IMR-90 (cell line): ENCODE measurements at places on chromosomes 5 and 9. TPM values are rescaled to one million over a fixed set of nuclear protein-coding genes. Genes with fewer than 3 reads are reported as not detected.

Gene EGFLAM
- total RNA-seq = 1.1 TPM in 2 replicates

- no peak for DNase-seq
Measured at GRCh38 chr9:92973700-92974099, 26.4 kb downstream of the FGD3 start.

Gene PARP8
- 8.2 and 8.6 TPM in 2 replicates for total RNA-seq

Gene SH3TC2
- 7.8 and 7.9 TPM in 2 replicates for total RNA-seq

- no peak for DNase-seq
Measured at GRCh38 chr9:118290116-118290515, 585.9 kb downstream of the TLR4 start.

DNA sequence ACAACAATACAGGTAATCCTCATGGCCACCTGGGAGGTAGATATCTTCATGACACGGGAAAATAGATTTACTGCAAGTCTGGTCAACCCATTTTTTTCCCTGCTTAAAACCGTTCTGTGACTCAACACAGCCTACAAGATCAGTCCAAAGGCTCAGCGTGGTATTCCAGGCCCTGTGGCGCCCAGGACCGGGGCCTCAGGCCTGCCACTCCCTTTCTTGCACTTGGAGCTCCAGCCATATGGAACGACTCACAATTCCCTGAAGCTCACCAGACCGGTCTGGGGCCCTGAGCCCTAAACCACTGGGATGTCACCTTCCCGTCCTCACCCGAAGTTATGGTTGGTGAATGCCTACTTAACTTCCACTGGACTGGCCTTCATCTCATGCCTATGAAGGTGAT is 6.5 kb upstream of the MLANA start:
- DNase-seq = no peak
